Astrocyte of the spinal cord (primary cell): ENCODE measurements at places on chromosomes 5 and 9.

DNA sequence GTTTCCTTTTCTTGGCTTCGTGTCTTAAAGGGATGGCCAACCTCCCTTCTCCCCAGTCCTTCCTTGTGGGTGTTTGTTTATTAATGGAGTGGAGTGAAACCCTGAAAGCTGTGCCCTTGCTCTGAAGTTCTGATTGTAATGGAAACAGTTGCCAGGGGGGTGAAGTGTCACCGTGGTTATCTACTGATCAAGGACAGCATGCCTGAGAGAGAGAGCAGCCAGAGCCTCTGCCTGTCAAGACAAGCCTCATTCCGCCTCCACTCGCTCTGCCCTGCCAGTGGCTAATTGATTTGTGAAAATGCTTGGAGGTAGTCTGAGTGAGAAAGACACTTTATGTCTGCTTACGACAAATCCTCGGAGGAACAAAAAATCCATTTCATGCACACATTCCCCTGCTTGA lies 143.7 kb upstream of the SLC30A5 start:
- DNase-seq: no peak

DNA sequence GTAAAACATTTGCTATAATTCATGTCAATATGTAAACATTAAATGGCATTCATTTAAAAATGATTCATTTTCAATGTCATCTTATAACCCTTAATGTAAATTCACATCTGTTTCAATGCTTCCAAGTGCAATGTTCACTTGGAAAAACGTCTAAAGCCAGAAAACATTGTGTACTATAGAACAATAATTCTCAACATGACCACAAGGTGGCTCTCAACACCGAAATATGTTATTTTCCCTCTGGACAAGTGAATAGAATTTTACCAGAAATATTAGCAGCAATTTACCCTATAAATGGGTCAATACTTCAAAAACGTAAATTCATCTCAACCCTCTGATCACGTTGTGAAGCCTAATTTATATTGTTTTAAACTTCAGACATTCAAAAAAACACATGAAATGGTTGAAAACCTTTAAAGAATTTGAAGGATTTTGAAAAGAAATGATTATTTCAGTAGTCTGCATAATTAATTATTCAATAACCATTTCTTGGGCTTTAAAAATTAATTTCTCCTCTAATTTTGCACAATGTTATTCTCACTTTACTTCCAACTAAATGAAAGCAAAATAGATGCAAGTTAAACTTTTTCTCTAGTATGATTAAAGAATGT lies 11.0 kb downstream of the CDH10 start:
- peak; percentile 47 for DNase-seq

- peak; percentile 79 for DNase-seq
These were observed 4.1 kb downstream of the GALNT10 start for GRCh38 chr5:154194345-154195329.

- DNase-seq: no peak
These were observed 408.8 kb downstream of the ENC1 start for GRCh38 chr5:74231697-74232096.

- DNase-seq: peak; percentile 32
These were observed 20.4 kb downstream of the BDP1 start for GRCh38 chr5:71475788-71476384.

GRCh38 chr5:11355491-11355890 lies 548.8 kb downstream of the CTNND2 start:
- DNase-seq: no peak

DNA sequence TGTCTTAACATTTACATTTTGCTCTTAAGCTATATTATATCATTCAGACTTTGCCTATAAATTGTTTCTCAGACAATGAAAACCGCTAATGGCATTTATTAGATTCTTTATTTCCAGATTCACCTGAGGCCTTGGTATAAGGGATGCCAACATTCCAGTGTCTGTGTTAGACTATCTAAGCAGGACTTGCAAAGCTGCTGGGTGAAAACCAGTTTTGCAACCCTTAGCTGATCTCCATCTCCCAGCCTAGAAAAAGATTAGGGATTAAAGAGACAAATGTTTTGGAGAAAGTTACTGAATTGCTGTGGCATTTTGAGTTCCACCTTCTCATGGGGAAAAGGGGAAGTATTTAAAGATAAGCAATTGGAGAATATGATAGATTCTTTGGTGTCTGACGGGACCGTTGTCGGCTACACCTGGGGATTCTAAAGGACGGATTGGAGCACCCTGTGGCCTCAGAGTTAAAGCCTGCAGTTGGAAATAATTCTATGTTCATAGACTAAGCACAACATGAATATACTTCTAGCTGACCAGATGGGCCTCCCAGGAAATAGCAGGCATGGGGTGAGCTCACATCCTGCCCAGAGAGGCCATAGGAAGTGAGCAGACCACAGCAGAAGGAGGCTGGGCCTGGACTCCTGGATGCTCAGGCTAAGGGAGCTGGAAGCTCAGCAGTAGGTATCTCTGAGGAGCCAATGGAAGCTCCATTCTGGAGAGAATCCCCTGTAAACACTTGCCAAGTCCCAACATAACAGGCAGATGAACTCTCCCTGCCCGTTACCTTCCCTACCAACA lies 21.8 kb downstream of the ENTREP1 start:
- no peak for DNase-seq

- DNase-seq: no peak
These were observed 47.5 kb downstream of the SLC22A5 start for GRCh38 chr5:132417010-132417439.

- no peak for DNase-seq
These were observed 135.1 kb downstream of the DAB2IP start for GRCh38 chr9:121786543-121786948.

GRCh38 chr5:763998-764781 lies 20.3 kb downstream of the ZDHHC11B start:
- no peak for DNase-seq

DNA sequence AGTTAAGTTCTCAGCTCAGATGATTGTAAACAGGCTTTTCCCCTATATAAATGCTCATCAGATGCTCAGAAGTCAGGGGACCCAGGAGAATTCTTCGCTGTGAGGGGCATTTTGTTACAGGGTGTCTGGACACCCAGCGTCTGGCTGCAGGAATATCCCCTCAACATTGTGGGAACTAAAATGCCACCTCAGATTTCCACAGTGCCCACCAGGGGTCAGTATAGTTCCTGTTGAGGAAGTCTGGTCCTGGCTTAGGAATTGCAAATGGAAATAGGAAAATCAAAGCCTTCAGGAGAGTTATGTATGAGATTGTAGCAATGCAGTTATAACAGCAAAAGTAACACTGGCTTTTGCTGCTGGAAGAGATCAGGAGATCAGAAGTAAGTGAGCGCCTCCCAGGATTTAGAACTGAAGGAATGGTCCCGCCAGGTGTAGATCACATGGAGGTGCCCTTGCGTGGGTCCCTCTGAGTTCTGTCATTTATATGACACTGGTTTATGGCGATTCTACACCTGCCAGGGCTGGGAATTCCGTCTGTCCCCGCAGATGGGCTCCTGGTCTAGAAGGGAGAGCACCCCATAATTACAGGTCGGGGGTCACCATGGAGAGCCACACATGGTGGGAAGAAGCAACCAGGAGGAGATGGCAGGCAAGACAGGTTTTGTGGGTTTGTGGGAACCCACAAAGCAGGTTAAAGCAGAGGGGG lies 47.1 kb upstream of the CTSL start:
- DNase-seq: peak; percentile 70

DNA sequence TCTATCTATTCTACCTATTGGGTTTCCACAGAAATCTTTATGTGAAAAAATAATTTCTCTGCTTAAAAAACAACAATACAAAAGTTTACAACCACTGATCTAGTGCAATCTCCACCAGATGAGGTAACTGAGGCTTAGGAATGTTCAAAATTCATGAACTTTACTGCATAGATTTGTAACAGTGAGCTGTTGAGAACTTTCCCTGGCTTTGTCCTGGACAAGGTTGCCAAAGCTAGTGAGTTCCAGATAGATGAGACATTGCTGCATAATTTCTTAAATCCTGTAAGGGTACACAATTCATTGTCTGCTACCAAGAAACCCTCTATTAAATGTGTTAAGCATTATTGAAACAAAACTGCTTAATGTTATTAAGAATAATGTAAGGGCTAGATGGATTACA lies 102.7 kb downstream of the OSMR start:
- DNase-seq: peak; percentile 22

GRCh38 chr5:3116366-3116765 lies 364.9 kb upstream of the IRX2 start:
- no peak for DNase-seq

DNA sequence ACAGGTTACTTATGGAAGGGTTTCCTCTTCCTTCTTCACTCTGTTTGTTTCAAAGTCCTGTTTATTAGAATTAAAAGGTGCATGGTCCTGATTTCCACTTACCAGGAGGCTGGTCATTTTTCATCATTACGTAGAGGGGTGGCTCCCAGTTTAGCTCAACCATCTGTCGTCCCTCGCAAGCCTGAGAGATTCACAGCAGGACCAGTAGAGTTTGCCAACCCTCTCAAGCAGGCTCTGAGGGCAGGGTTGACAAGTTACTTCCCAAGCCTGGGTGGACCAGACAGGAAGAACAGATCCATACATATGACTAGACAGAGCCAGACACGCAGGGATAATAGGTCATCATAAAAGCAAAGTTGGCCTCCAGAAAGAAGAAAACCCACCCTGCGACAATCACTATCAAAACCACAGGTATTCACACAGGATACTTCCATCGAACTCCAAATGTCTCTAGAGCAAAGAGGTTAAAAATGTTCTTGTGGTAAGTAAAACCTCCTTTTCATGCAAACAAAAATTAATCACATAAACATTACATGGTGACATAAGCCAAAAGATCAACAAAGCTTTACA lies 151.9 kb downstream of the ELAVL2 start:
- DNase-seq: peak; percentile 35

- DNase-seq: no peak
These were observed 51.3 kb upstream of the PTGER4 start for GRCh38 chr5:40628407-40628806.

DNA sequence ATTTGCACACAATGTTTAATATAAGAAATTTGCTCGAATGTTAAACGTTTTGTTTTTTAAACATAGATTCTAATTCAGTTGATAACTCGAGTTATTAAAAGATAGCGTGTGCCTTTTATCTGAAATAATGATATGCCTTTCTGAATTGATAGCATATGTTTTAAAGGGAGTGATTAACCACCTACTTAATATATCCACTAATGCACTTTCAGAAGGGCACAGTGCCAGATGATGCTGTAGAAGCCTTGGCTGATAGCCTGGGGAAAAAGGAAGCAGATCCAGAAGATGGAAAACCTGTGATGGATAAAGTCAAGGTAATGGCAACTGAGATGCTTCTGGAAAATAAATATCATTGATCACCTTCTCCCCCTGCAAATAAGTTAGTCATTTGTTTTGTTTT lies 53.9 kb downstream of the ERAP1 start:
- DNase-seq: no peak

GRCh38 chr5:149550594-149551226 lies 529 bp downstream of the CSNK1A1 start:
- no peak for DNase-seq

- DNase-seq: peak; percentile 80
These were observed 9.0 kb downstream of the FXN start for GRCh38 chr9:69044240-69045219.
